Activated naive CD8-positive, alpha-beta T cell treated with anti-CD3 and anti-CD28 coated beads for 36 hours (primary cell): ENCODE measurements at places on chromosomes 4 and X. TPM values are rescaled to one million over a fixed set of nuclear protein-coding genes. Genes with fewer than 3 reads are reported as not detected.

Gene STK26
- 76.4 TPM for total RNA-seq

- no peak overlapping the region for H3K4me3 ChIP-seq
- H3K27ac ChIP-seq = no peak overlapping the region
- no peaks in the 10 kb centered on the region for H3K4me1 ChIP-seq
- peaks cover 4% of the 10 kb centered on the region for H3K27me3 ChIP-seq
These were observed 7.7 kb downstream of the LUZP4 start for GRCh38 chrX:115297189-115297588.

Gene SPANXN4
- not detected for total RNA-seq

DNA sequence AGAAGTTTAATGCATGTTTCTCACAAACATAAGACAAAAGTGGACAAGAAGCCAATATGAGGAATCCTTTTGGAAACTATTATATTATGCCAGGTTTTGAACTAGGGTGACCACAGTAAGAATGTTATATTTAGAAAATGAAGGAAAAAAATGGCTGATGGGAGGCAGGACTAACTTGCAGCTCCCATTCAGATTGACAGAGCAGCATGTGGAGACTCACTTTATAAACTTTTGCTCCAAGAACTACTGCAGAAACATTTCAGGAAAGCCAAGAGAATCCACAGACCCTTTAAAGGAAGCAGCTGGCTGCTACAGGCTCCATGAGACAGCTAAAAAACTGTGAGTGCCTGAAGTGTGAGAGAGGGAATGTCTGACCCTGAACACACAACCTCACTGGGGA, 738.6 kb upstream of the GRIA3 start:
- no peaks in the 10 kb centered on the region for H3K36me3 ChIP-seq
- no peaks in the 10 kb centered on the region for H3K27me3 ChIP-seq
- H3K4me1 ChIP-seq = no peaks in the 10 kb centered on the region
- no peak for DNase-seq
- no peak overlapping the region for H3K4me3 ChIP-seq

Gene RHOH
- 114 TPM for total RNA-seq

DNA sequence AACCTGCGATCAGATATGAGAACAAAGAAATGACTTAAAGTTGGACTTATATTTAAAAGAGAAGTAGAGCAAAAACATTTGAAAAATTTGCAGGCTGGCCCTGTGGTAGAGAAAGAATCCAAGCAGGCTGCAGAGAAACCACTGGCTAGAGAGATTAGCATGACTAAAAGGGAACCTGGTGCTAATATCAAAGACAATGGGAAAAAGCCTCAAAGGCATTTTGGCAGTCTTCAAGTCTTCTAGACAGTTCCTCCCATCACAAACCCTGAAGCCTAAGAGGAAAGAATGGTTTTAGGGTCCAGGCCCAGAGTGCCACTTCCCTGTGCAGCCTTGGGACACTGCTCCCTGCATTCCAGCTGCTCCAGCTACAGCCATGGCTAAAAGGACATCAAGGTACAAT, 33.4 kb downstream of the KCTD8 start:
- no peak overlapping the region for H3K4me3 ChIP-seq
- H3K27me3 ChIP-seq = no peaks in the 10 kb centered on the region
- H3K4me1 ChIP-seq = no peaks in the 10 kb centered on the region

- H3K4me1 ChIP-seq = no peaks in the 10 kb centered on the region
- no peak overlapping the region for H3K27ac ChIP-seq
- no peak for DNase-seq
- H3K27me3 ChIP-seq = peaks cover 39% of the 10 kb centered on the region
- H3K4me3 ChIP-seq = no peak overlapping the region
- no peaks in the 10 kb centered on the region for H3K36me3 ChIP-seq
These were observed 163.6 kb downstream of the FBXO8 start for GRCh38 chr4:174119830-174120229.

Gene DRD5
- total RNA-seq = not detected

DNA sequence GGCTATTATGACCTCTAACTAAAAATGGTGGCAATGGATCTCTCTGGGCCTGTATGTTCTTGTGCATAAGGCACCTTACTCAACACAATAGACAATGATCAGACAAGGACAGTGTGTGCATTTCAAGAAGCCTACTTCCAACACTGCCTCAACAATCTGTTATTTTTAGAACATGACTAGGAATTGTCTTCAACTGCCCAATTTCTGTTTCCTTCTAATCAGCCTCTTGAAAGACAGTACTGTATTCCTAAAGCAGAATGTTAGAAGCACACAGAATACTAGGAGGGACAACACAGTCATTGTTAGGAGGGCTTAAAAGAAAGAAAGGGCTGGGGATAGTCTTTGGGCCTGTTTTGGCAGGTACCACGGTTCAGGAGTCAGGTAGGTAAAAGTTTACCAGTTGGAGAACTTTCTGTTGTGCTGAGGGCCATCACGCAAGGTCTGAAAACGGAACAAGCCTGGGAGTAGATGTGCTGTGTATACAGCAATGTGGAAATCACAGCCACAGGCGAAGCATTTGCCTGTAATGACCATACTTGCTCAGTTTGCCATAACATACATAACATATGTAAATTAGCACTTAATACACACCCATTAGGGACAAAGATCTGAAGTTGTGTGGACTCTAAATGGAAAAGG, 100.8 kb upstream of the ATXN3L start:
- no peak overlapping the region for H3K27ac ChIP-seq
- H3K36me3 ChIP-seq = no peaks in the 10 kb centered on the region
- H3K4me3 ChIP-seq = no peak overlapping the region
- DNase-seq = no peak
